H1 (cell line): ENCODE measurements at places on chromosomes 2 and 18. TPM values are rescaled to one million over a fixed set of nuclear protein-coding genes. Genes with fewer than 3 reads are reported as not detected.

- no peak overlapping the region for H3K4me3 ChIP-seq
- H3K27me3 ChIP-seq, result no peaks in the 10 kb centered on the region
Measured at GRCh38 chr18:55790296-55790695, 202.3 kb upstream of the TCF4 start.

Gene MAB21L4
- not detected in 2 replicates for total RNA-seq

GRCh38 chr2:119316066-119316465 lies 50.6 kb downstream of the C2orf76 start:
- H3K27ac ChIP-seq, result no peak overlapping the region
- no peak overlapping the region for H3K4me3 ChIP-seq
- DNase-seq, result no peak
- H3K4me1 ChIP-seq, result no peaks in the 10 kb centered on the region; the same call in 1 of the 2 replicates
- H3K27me3 ChIP-seq, result no peaks in the 10 kb centered on the region
- H3K36me3 ChIP-seq, result no peaks in the 10 kb centered on the region

DNA sequence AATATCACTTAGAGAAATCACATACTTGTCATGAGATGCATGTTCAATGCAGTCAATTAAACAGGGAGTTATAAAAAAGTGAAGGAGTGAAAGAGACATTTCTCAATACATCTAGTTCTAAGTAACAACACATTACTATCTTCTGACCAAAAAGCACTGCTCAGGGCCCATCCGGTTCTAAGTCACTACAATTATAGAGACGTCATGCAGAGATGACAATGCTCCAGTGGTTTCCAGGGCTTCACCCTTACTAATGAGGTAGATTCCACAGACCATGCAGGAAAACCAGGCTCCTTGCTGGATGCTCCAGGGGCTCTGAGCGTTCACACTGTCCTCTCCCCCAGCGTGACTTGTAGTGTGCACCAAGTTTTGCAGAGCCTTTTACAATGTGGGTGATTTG lies 88.0 kb downstream of the FTCDNL1 start:
- no peak overlapping the region for H3K4me3 ChIP-seq
- H3K36me3 ChIP-seq, result no peaks in the 10 kb centered on the region
- H3K27ac ChIP-seq, result no peak overlapping the region
- H3K27me3 ChIP-seq, result no peaks in the 10 kb centered on the region

Gene SLC5A7
- 0.11 and 0.15 TPM in 2 replicates for total RNA-seq

DNA sequence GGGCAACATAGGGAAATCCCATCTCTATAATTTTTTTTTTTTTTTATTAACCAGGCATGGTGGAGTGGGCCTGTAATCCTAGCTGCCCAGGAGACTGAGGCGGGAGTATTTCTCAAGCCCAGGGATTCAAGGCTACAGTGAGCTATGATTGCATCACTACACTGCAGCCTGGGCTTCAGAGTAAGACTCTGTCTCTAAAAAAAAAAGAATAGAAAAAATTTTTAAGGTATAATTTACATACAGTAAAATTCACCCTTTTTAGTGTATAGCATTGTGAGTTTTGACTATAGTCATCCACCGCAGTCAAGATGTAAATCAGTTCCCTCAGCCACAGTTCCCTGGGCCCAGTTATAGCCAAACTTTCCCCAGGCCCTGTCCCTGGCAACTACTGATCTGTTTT lies 57.1 kb upstream of the MSH6 start:
- H3K27me3 ChIP-seq, result no peaks in the 10 kb centered on the region
- no peak overlapping the region for H3K27ac ChIP-seq
- H3K36me3 ChIP-seq, result no peaks in the 10 kb centered on the region
- H3K4me1 ChIP-seq, result no peaks in the 10 kb centered on the region; the same call in 1 of the 2 replicates

- DNase-seq, result no peak
- H3K27ac ChIP-seq, result no peak overlapping the region
- no peak overlapping the region for H3K4me3 ChIP-seq
- no peaks in the 10 kb centered on the region for H3K4me1 ChIP-seq
- H3K27me3 ChIP-seq, result no peaks in the 10 kb centered on the region
- H3K36me3 ChIP-seq, result no peaks in the 10 kb centered on the region
Measured at GRCh38 chr18:21593540-21594257, 6.8 kb downstream of the ESCO1 start.

DNA sequence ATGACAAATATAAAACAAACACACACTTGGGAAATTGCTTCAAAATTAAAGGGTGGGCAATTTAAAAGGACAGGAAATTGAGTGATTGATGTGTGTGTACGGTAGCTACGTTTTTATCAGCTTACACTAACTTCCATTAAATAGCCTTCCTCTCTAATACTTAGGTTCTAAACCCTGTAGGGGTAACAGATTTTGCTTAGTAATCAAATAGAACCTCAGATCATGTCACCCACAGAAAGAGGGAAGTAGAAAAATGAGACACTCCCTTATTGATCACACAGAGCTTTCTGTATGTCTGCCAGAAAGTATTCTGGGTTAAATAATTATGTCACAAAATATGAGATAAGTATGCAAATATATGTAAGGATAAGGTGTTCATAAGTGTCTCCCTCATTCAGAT lies 93.3 kb downstream of the ICA1L start:
- H3K27ac ChIP-seq, result no peak overlapping the region
- H3K36me3 ChIP-seq, result peaks cover 7% of the 10 kb centered on the region; the same call in 1 of the 2 replicates
- no peak overlapping the region for H3K4me3 ChIP-seq
- DNase-seq, result no peak
- H3K27me3 ChIP-seq, result no peaks in the 10 kb centered on the region

DNA sequence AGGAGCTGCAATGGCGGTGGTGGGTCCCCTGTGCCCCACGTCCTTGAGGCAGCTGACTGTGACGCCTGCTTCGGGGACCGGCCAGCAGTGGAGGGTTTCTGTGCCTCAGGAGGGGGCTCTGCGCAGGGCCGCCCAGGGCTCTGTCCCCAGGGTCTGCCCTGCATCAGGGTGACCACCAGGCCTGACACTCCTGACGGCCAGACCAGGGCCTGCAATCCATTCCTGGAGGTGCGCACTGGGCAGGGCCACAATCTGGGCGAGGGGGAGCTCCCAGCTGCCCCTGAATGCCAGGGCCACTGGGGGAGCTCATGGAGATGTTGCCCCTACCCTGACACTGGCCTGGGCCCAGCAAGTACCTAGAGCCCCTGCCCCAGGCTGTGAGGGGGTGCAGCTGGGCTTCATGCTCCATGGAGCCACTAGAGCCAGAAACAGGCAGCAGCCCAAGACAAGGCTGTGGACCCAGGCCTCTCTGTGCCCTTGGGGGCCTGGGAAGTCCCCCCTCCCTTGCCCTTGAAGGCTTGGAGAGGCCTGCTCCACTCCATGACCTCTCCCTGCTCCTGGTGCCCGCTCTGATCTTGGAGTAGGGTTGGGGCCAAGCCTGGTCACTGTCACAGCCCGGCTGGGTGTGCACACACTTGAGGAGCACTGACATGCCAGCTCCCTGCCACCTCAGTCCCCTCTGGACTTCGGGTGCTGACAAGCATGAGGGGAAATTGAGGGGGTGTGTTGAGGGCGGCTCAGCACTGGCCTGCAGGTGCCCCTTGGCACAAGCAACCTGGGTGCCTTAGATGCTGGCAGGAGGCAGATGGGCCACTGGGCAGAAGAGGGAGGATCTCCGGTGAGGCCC lies 55.9 kb downstream of the LDAH start:
- no peak overlapping the region for H3K4me3 ChIP-seq
- no peaks in the 10 kb centered on the region for H3K27me3 ChIP-seq
- H3K36me3 ChIP-seq, result no peaks in the 10 kb centered on the region
- no peak for DNase-seq
- H3K4me1 ChIP-seq, result no peaks in the 10 kb centered on the region

DNA sequence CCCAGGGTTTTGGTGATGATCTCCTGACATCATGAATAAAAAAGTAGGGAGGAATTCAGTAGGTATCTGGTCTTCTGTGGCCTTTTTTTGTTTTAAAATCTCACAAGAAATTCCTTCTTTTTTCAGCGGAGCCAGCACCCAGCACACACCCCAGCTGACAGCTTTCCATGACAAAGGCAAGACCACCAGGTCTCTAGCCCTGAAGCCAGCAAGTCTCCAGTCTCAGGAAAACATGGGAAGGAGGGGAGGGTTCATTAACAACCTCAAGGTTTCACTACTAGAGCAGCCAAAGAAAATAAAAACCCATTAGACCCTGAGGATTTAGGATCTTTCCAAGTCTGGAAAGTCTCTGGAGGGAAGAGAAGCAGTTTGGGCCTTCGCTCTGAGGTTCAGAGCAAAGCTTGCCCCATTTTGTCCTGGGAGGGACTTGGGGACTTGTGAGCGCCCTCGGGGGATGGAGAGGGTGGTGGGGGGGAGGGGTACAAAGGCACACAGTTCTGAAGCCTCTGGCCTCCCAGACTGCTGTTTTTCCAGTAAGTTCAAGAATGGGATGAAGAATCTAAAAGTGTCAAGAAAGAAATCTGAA lies 9.0 kb downstream of the FOXI3 start:
- H3K4me1 ChIP-seq, result peaks cover 12% of the 10 kb centered on the region
- peak overlapping the region; percentile 42 for H3K27ac ChIP-seq
- H3K36me3 ChIP-seq, result 0 out of 2 replicates have a peak, but pooled peaks cover 6% of the 10 kb centered on the region
- H3K27me3 ChIP-seq, result no peaks in the 10 kb centered on the region
- no peak for DNase-seq

- no peaks in the 10 kb centered on the region for H3K36me3 ChIP-seq
- DNase-seq, result no peak
- H3K4me1 ChIP-seq, result peaks cover 3% of the 10 kb centered on the region
- no peak overlapping the region for H3K27ac ChIP-seq
- no peaks in the 10 kb centered on the region for H3K27me3 ChIP-seq
Measured at GRCh38 chr2:9313443-9313842, 106.8 kb downstream of the ASAP2 start.

DNA sequence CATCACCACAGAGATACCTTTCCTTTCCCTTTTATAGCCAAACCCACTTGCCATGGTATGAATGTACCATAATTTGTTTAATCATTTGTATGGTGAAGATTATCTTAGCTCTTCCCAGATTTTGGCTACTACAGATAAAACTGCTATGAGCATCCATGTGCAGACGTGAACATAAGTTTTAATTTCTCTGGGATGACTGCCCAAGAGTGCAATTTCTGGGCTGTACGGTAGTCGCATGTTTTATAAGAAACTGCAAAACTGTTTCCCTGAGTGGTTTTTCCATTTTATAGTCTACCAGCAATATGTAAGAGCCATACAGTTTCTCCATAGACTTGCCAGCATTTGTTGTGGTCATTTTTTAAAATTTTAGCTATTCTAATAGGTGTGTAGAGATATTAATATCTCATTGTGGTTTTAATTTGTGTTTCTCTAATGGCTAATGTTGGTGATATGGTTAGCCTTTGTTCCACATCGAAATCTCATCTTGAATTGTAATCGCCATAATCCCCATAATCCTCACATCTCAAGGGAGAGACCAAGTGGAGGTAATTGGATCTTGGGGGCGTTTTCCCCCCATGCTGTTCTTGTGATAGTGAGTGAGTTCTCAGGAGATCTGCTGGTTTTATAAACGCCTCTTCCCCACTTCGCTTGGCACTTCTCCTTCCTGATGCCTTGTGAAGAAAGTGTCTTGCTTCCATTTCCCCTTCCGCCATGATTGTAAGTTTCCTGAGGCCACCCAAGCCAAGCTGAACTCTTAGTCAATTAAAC lies 628.5 kb upstream of the KLHL29 start:
- no peak overlapping the region for H3K27ac ChIP-seq
- no peak overlapping the region for H3K4me3 ChIP-seq
- DNase-seq, result no peak
- no peaks in the 10 kb centered on the region for H3K36me3 ChIP-seq
- no peaks in the 10 kb centered on the region for H3K4me1 ChIP-seq

GRCh38 chr2:4931721-4932365 lies 760.3 kb upstream of the SOX11 start:
- no peaks in the 10 kb centered on the region for H3K27me3 ChIP-seq
- no peak for DNase-seq
- no peak overlapping the region for H3K4me3 ChIP-seq
- H3K36me3 ChIP-seq, result no peaks in the 10 kb centered on the region

DNA sequence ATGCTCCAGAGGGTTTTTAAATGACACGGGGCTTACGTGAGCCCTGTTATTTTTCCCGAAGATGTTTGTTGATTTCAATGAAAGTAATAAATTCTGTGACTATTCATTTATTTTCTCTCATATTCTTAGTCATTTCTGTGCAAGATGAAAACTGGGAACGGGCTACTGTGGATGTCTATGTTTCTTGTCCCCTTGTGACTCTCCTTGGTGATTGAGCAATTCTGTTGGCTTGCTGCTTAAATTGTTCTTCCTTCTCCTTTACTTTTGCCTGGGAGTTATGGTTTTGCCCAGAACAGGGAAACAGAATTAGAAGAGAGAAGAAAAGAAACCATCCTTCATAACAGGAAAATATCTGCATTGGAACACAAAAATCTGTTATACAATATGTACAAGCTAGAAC lies 508.2 kb upstream of the DSEL start:
- H3K27me3 ChIP-seq, result no peaks in the 10 kb centered on the region
- no peak for DNase-seq
- H3K27ac ChIP-seq, result no peak overlapping the region
- H3K4me1 ChIP-seq, result no peaks in the 10 kb centered on the region

- H3K4me1 ChIP-seq, result no peaks in the 10 kb centered on the region
- peak overlapping the region; percentile 74 for H3K4me3 ChIP-seq
Measured at GRCh38 chr2:202870431-202871299, 901 bp downstream of the ICA1L start.

DNA sequence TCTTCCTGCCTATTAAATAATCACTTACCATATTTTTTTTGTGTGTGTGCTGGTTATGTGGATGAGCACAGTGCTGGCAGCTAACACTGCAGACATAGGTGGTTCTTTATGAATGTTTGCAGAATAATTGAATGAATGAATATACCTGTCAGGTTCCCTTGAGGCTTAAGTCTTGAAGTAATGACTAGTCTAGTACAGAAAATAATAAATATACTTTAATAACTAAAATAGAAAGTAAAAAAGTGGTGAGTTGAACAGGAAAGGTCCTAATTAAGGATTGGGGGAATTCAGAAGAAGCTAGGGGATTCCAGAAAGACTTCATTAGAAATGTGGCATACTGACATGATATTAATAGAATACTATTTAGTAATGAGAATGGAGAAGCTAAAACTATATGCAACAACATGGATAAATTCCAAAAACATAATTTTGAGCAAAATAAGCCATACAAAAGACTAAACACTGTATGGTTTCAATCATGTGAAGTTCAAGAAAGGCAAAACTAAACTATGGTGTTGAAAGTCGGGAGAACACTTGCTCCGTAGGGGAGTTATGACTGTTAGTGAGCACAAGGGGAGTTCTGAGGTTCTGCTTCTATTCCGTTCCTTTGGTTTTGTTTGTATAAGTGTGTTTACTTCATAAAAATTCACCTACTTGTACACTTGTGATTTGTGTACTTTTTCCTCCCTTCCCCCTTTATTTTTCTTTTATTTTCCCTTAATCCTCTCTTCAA lies 464.6 kb downstream of the MTX2 start:
- H3K36me3 ChIP-seq, result no peaks in the 10 kb centered on the region
- no peak overlapping the region for H3K4me3 ChIP-seq
- DNase-seq, result no peak
- H3K27ac ChIP-seq, result no peak overlapping the region
- H3K27me3 ChIP-seq, result no peaks in the 10 kb centered on the region
- H3K4me1 ChIP-seq, result no peaks in the 10 kb centered on the region

DNA sequence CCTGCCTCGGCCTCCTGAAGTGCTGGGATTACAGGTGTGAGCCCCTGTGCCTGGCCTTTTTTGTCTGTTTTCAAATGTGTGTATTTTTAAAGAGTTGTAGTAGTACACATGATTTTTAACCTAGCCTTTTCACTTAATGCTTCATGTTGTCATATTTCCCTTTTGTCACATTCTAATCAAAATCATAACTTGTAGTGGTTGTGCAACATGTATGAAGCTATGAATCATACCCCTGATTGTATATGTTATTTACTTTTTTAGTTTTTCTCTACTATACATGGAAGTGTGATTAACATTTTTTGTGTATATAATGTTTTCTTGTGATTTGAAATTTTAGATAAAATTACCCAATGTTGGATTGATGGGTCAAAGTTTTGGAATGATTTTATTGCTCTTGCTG lies 8.5 kb downstream of the GEN1 start:
- H3K27ac ChIP-seq, result no peak overlapping the region
- H3K36me3 ChIP-seq, result peaks cover 20% of the 10 kb centered on the region
- no peaks in the 10 kb centered on the region for H3K4me1 ChIP-seq
- H3K27me3 ChIP-seq, result no peaks in the 10 kb centered on the region
- no peak for DNase-seq
